NCI-H524 treated with DMSO at 0.1 percent for 48 hours (cell line): ENCODE measurements at places on chromosomes 7 and 10.
A peak's percentile ranks its signal among the peaks of the same experiment; 100 is the strongest.

- peak; percentile 2 for DNase-seq
Measured at GRCh38 chr10:110138197-110138812, 69.1 kb upstream of the MXI1 start.

GRCh38 chr7:92095380-92095779, 38.9 kb downstream of the CYP51A1 start:
- DNase-seq, result no peak

GRCh38 chr7:24842449-24843241, 85.4 kb upstream of the GSDME start:
- DNase-seq, result no peak

- no peak for DNase-seq
Measured at GRCh38 chr7:50336894-50337703, 32.6 kb downstream of the IKZF1 start.

GRCh38 chr7:26580064-26580591, 284.3 kb downstream of the SKAP2 start:
- DNase-seq, result no peak
